ENCODE measurements at places on chromosomes 6 and 20.
A peak's percentile ranks its signal among the peaks of the same experiment; 100 is the strongest.

DNA sequence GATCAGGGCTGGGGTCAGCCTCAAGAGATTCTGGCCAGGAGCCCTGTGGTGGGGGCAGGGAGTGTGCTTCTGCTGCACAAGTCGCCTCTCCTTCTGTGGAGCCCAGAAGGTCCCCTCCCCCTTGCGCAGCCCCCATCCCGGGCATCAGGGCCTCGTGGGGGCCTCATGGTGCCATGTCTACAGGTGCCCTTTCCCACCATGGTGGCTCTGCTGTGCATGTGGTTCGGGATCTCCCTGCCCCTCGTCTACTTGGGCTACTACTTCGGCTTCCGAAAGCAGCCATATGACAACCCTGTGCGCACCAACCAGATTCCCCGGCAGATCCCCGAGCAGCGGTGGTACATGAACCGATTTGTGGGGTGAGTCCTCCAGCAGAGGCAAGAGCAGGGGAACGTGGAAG is 48.1 kb downstream of the TM9SF4 start:
- DNase-seq, result no peak

DNA sequence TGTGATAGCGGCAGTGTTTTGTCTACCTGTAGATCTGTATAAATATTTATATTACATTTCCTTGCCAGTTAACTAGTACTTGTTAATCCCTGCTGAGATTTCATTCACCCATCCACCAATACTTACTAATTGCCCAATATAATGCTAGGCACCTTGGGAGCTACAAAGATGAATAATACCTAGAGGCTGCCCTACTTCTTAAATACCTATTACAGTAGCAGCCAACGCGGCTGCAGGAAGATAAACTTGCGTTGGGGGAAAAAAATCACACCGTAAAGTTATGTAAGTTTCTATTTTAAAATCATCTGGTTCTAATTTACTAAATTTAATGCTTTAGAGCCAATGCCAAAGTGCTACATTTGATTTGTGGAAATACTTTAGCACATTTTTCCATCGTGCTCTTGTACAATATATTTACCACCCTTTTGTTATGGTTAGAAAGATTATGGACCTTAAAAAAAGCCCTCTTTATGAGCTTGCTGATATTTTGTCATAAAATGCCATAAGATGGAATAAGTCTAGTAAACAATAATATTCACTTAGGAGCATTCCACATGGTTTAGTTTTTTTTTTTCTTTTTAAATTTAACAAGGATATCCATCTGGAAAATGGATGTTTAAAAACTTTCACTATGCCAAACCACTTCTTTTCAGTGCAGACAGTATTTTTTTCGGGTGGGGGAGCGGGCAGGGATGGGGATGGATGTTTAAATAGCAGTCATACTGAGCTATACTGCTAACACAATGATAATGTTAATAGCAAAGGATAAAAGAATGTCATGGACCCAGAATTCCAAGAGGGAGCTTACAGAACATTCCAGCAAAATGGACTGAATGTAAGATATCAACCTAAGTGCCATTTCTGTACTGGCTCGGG is 13.2 kb upstream of the NEDD9 start:
- no peak for DNase-seq

GRCh38 chr6:141866731-141867497 is 265.8 kb upstream of the GJE1 start:
- no peak for DNase-seq

DNA sequence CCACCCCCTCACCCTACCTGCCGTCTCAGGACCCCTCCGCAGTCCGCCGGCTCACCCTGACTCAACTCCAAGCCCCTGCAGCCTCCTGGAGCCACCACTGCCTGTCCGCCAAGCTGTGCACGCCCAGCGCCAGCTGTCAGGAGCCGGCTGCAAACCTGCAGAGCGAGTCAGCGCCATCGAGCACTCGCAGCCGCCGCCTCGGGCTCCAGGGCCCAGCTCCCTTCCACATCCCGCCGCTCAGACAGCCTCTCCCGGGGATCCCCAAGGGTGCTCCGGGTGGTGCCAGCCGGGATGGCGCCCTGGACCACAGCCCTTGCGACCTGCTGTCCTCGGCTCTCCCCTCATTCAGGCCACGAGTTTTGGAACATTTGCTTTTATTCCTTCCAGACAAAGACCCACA is 4.3 kb downstream of the TNNC2 start:
- DNase-seq, result no peak

DNA sequence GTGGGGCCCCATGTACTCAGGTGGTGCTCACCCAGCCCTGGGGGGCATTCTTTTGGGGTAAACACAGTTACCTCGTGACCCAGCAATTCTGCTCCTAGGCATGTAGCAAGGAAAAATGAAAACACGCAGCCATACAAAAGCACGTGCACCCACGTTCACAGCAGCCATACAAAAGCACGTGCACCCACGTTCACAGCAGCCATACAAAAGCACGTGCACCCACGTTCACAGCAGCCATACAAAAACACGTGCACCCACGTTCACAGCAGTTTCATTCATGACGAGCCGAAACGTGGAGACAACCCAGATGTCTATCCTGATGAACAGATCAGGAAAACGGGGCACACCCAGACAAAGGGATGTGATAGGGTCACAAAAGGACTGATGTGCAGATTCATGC is 57.1 kb downstream of the YTHDF1 start:
- DNase-seq, result no peak

GRCh38 chr20:8526610-8527009 is 394.5 kb downstream of the PLCB1 start:
- no peak for DNase-seq

- no peak for DNase-seq
Measured at GRCh38 chr6:168407842-168408241, 33.1 kb upstream of the SMOC2 start.

- no peak for DNase-seq
Measured at GRCh38 chr20:61531553-61532345, 279.7 kb downstream of the CDH4 start.

DNA sequence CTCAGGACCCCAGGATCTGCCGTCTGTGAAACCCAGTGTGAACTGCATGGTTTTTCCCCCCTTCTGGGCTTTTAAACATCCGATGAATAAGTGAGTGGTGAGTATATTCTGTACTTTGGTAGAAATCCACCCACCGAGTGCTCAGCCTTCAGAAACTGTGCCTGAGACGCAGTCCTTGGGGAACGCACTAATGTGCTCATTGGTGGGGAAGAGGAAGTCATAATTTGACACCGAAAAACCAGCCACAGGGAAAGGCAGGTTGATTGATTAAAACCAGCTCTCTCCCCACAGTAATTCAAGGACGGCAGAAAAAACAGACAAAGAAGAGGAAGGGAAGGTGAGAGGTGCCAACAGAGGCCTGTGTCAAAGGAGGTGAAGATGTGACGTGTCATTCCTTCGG is 21.7 kb downstream of the EDN3 start:
- DNase-seq, result no peak

DNA sequence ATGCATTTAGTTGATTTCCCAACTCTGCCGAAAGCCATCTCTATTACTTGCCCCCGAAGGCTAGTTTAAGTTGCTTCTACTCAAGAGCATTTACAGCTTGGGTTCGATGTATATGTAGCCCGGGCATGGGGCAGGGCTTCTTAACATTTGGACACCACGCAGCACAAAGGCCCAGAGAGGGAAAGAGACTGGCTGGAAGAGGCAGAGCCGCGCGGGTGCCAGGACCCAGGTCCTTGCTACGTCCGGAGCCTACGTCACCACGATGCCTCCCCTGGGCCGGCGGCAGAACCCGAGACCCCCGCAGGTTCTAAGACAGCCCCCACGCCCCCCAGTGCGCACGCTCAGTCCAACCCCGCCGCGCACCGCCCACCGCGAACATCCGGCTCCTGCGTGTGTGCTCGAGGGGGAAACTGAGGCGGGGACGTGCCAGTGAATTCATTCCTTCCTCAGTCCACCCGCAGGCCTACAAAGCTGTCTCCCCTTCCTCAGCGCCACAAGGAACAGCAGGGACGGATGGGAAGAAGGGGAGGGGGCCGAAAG is 367 bp upstream of the PCIF1 start:
- DNase-seq, result no peak

DNA sequence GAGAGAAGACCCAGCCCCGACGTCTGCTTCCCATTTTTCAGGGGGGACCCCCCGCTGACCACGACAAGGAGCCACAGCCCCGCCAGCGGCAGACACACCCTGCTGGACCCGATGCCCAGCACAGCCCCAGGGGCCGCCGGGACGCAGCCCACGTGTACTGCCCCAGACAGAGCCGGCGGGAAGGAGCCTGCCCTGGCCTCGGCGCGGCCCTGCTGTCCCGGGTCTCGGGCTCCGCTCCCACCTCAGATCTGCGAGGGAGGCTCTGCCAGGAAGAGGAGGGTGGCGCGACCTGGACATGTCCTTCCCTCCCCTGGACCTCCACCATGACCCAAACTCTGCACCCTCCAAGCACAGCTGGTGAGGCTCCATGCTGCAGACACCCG is 54.7 kb downstream of the KCNQ2 start:
- no peak for DNase-seq

DNA sequence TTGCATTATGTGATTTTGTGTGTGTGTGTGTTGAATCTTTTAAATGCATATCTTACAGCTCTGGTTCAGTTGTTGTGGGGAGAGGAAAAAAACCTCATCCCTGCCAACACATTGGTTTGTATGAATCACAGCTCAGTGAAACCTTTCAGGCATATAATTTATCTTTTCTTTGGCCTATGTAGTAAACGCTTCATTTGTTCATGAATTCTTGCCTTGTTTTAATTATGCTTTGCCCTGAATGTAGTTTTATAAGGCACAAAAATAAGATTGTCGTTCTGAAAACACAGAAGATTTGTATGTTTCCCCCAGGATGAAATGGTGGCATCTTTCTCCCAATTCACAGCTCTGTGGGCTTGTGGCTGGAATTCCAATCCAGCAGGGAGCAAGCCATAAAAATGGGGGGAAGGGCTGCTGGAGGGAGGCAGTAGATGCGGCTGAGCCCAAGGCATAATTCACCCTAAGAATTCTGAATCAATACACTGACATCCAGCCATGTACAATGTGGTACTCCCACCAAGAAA is 45.1 kb downstream of the BCAS1 start:
- DNase-seq, result no peak

GRCh38 chr6:160960839-160961238 is 30.7 kb upstream of the MAP3K4 start:
- DNase-seq, result no peak

DNA sequence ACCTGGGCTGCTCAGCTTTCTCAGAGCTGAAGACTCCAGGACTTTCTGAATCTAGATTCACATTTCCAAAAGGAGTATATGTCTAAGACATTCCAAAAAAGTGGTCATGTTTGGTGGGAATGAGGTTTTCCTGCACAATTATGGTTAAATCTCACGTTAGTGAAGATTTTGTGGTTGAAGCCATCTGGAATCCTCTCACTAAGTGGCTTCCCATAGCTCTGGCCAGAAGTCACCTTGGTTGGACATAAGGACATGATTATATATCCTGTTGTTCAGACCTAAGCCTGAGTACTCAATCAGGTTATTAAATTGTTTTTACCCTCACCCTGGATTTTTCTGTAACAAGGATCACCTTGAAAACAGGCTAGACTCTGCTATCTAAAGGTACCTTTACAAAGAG is 176.1 kb upstream of the PLN start:
- no peak for DNase-seq

DNA sequence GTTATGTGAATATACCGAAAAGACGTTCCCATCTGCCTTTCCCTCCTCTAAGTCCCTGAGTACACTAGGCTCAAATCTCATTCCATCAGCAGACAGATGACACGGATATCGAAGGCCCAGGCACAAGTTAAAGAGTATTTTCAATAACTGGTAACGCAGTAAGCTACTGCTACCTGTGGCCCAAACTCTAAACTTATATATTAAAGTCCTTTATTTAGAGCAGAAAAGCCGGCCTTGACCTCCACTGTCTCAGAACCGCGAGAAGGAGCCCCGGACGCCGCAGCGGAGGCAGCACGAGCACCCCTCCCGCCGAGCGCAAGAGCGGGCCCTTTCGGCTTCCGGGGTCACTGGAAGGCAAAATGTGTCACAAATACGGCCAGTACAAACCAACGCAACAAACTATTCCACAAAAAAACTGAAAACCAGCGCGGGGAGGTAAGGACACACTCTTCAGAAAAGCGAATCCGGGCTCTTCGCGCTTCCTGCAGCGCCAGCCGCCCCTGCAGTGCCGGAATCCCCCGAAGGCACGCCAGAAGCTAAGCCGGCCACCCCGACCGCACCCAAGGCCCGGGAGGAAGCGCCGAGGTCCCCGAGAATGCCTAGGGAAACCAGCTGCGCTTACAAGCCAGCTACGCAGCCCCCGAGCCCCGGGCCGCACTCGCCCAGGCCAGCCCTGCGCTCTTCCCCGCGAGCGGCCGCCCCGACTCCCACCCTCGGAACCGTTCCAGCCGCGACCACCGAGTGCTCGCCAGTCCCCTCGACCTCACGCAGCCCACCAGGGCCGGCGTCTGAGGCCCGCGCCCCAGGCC is 681 bp downstream of the DIDO1 start:
- peak; percentile 74 for DNase-seq

GRCh38 chr6:21176197-21176596 is 417.4 kb upstream of the SOX4 start:
- no peak for DNase-seq

- DNase-seq, result no peak
Measured at GRCh38 chr6:56433119-56433518, 185.7 kb upstream of the COL21A1 start.

DNA sequence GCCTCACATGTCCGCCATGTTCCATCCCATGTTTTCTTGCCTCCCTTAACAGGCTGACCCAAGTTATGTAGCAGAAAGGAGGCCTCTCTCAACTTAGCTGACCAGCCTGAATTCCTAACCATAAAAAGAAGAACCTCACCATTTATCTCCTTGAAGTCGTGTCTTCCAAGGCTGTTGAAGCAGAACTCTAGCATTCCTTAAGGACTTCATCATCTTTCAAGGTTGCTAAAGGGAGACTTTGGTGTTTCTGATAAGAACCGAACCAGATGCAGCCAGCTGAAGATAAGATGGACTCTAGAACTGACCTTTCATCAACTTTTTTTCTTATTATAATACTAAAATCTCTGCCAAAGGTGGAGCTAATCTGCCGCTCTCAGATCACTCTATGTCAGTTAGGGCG is 571.7 kb upstream of the SLC35B3 start:
- no peak for DNase-seq

DNA sequence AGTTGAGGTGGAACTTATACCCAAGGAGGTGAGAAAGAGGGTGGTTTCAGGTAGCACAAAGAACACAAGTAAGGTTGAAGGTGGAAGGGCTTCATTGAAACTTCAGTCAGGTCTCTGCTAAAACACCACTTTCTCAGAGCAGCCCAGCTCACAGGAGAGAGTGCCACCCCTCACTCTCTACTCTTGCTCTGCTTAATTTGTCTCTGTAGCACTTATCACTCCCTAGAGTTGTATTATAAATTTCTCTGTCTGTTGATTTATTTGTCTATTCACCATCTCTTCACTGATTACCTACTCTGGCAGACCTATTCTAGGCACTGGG is 353.8 kb upstream of the CNR1 start:
- no peak for DNase-seq

Data from stimulated activated effector memory CD8-positive, alpha-beta T cell treated with anti-CD3 and anti-CD28 coated beads, Interleukin-12 subunit alpha, Interleukin-12 subunit beta, amount 100 ng/mL, for 72 hours (primary cell).